ENCODE measurements at places on chromosomes 7 and 10.

DNA sequence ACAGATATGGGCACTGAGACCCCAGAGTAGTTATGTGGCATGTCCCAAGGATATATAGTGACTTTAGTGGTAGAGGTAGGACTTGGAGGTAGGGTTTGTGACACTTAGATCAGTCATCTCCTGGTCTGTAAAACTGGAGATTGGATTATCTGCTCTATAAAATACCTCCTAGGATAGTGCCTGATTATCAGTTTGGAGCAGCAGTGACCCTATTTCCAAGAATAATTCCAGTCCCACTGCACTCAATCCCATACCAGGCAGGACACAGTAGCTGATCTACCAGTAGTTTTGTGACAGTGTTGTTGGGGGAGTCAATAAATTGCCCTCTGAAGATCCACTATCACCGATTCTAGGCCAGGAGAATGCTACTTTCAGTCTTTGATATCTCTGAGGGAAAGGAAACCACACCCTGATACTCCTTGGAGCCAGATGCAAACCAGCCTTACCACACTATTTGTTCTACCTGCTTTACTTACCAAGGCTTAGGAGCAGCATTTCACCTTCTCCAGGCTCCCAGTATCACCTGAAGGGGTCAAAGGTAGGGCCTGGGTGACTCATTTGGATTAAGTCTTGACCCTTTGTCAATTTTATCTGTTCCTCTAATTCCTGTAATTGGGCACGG lies 30.6 kb downstream of the KMT2E start:
- no peak for DNase-seq

GRCh38 chr7:2165239-2165609 lies 67.5 kb downstream of the MAD1L1 start:
- no peak for DNase-seq

DNA sequence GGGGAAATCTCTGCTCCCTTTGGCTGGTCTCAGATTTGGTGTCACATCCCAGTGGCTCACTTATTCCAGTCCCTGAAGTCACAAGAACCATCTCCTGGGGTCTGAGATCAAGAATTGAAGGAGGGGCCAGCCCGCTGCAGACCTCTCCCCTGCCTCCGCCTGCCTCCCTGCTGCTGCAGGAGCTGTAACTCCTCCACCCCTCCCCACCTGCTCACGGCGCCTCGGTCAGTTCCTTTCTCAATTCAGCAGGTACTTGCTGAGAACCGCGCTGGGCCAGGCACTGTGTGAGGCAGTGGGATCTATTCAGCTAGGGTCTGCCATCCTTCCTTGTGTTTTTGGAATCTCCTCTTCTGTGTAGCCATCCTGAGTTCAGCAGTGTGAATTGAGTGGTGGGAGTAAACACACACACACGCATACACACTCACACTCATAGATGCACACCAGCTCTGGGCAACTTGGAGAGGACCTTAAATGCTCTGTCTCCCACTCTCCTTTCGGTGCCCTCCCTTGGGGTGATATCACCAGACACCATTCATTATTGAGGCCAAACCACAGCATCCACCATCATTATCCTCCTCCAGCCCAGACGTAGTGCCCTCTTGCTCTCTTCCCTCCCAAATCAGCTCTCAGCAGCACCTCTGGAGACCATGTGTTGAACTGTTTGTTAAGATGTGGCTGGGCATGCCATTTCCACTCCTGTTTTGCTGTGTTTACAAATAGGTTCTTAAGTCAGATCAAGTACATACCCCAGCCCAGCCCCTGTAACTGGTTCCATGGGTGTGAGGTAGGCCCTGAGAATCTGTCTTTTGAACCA lies 22.0 kb upstream of the ANKRD2 start:
- no peak for DNase-seq

GRCh38 chr7:131786204-131786603 lies 229.8 kb upstream of the PODXL start:
- DNase-seq = no peak
